ENCODE measurements at places on chromosomes 1 and 21.

DNA sequence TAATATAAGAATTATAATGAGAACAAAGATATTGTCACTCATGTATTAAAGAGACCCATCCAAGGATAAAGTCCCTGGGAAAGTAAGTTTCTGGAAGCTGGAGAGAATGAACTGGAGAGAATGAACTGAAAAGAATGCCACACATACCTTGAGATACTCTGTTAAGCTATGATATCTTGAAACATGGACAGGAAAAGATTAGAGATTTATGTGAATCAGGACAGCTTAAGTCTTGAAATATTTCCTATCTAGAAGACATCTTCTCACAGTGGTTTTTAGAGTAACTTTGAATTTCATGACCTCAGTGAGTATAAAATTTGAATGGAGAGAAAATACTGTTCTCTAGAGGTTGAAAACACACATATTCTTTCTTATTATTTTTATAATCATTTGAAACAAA is 201.3 kb upstream of the HMCN1 start:
- no peak for DNase-seq

GRCh38 chr1:79355090-79355489 is 348.6 kb upstream of the ADGRL4 start:
- DNase-seq = no peak

- no peak for DNase-seq
Measured at GRCh38 chr1:154714052-154714623, 106.2 kb upstream of the ADAR start.

- DNase-seq = no peak
Measured at GRCh38 chr1:5570931-5571330, 421.3 kb downstream of the NPHP4 start.

GRCh38 chr1:88079036-88079435 is 605.0 kb upstream of the PKN2 start:
- DNase-seq = no peak

GRCh38 chr1:212980123-212980785 is 29.9 kb downstream of the VASH2 start:
- DNase-seq = no peak

DNA sequence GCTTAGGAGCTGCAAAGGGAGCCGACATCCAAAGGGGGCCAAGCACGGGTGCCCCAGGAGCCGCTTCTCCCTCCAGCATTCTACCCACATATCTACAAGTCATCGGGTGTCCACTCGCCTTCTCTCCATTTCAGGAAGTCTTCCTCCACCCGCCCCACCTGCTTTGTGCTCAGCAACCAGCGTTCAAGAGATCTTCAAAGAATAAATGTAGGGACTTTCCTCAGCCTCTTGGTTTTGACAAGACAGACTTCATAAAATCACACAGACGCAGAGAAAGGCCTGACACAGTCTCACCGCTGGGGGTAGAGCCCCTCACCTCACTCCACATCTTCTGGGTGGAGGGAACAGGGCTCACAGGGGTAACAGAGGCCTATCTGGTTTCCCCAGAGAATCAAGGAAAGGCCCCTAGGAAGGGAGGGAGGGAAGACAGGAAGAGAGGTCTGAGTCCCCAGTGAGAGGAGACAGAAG is 49.5 kb downstream of the SSBP3 start:
- DNase-seq = peak; percentile 8

All from stimulated activated CD4-positive, alpha-beta T cell treated with anti-CD3 and anti-CD28 coated beads, Interleukin-15, amount 100 ng/mL, for 48 hours (primary cell).